NT2/D1 (cell line): ENCODE measurements at places on chromosomes 7 and 10.

GRCh38 chr7:88458279-88458678 lies 151.6 kb upstream of the STEAP4 start:
- DNase-seq: no peak

GRCh38 chr7:69283421-69283820 lies 314.9 kb upstream of the AUTS2 start:
- DNase-seq: no peak

- no peak for DNase-seq
Observed at GRCh38 chr7:67843001-67843565, 846.5 kb downstream of the TYW1 start.

DNA sequence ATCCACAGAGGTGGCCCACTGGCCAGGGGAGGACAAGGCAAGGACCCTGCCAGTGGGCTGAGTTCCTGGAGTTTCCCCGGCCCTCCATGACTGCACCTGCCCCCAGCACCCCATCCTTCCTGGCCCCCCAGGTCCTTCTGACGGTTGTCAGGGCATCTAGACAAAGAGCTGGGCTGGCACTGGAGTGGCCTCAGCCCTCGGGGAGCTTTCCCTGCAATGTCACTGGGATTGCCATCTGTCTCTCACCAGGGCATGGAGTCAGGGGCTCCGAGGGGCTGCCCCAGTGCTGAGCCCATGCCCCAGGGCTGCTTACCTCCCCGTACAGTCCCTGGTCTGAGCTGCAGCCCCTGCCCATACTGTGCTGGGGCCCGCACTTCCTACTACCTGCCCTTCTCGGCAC lies 446.5 kb upstream of the MKI67 start:
- DNase-seq: no peak

GRCh38 chr10:15370212-15370855 lies 755 bp downstream of the FAM171A1 start:
- no peak for DNase-seq

DNA sequence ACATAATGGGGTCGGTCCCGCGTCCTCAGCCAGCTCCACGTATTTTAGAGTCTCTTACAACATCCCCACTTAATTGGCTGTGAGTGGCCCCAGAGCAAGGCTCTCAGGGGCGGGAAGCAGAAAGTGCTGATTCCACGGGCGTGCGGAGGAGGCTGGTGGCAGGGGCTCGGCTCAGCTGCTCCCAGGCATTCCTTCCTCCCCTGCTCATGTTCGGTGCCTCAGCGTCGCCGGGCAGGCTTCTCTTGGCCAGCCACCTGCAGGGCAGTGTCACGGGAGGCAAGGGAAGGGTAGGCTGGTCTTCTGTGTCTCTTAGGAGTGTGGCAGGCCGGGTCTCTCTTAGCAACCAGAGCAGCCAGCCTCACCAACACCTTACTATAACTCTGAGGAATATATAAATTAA lies 33.8 kb downstream of the IL15RA start:
- no peak for DNase-seq

GRCh38 chr10:30445711-30446110 lies 11.7 kb downstream of the MAP3K8 start:
- no peak for DNase-seq

DNA sequence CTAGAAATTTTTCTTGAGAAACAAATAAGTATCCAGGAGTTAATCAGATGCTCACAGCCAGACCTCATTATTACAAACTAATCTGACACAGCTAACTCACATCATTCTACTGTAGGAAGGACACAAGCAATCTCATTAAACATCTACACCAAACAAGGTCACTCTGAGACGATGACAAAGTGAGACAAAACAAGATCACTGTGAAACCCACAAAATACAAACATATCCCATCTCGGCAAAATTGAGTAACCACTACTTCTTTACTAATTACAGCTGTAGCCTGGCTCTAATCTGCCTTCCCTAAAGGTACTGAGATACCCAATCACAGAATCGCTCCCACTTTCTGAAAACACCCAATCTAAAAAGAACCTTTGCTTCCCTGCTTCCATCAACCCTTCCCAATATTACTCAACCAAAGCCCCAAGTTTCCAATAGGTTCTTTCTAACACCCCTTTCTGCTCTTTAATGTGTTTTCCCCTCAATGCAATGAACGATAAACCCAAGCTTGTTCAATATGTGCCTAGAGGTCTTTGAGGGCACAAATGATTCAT lies 26.9 kb downstream of the CCDC6 start:
- no peak for DNase-seq

DNA sequence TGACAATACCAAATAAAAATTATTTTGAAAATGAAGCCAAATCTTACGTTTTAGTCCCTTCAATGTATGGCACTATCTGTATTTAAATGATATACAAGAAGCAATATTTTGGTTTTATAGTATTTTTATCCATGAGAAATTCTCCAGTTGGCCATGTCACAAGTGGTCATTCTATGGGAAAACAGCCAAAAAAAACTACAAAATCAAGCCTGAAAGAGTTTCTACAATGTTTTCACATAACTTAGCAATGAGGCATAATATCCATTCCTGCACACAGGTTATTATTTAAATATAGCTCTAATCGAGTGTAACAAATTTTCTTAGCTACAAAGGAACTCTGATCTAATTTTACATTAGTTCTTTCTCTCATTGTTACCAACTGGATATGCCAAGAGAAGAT lies 5.4 kb downstream of the RAB11FIP2 start:
- no peak for DNase-seq
